ENCODE measurements at places on chromosomes 5 and 9.

- DNase-seq = no peak
Observed at GRCh38 chr9:13750639-13751038, 471.1 kb upstream of the MPDZ start.

DNA sequence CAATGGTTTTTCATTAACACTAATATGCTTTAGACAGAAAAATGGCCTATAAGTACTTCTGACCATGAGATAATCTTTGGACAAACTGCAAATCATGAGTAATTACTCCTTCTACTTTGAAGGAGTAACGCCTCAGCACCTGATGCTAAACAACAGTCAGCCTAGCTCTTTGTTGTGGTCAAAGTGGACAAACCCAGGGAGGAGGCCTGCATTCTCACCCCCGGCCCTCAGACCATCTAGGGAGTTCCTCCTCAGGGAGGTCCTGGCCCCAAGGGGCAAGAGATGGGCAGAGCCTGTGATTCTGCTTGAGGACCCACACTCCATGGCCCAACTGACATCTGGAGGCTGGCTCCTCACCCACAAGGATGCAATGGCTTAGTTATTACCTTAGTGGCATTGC, 48.2 kb upstream of the ANGPTL2 start:
- DNase-seq = no peak

DNA sequence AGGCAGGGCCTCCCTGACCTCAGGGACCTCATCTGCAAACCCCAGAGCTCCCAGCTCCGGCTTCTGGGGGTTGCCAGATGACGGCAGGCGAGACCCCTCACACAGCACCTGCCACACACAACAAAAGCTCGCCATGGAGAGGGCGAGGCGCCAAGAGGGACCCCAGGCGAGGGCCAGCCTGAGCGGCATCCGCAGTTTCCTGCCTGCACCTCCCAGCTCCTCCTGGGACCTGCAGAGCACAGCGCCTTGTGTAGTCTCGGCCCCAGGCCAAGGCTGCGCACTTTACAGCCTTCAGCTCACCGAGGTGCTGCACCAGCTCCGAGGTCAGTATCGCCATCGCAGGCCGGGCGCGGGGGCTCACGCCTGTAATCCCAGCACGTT, 82.4 kb upstream of the ADAMTS2 start:
- no peak for DNase-seq

- no peak for DNase-seq
Observed at GRCh38 chr9:83002329-83002728, 60.6 kb downstream of the RASEF start.
